T-helper 17 cell (primary cell): ENCODE measurements at places on chromosomes 2 and 18. TPM values are rescaled to one million over a fixed set of nuclear protein-coding genes. Genes with fewer than 3 reads are reported as not detected.

DNA sequence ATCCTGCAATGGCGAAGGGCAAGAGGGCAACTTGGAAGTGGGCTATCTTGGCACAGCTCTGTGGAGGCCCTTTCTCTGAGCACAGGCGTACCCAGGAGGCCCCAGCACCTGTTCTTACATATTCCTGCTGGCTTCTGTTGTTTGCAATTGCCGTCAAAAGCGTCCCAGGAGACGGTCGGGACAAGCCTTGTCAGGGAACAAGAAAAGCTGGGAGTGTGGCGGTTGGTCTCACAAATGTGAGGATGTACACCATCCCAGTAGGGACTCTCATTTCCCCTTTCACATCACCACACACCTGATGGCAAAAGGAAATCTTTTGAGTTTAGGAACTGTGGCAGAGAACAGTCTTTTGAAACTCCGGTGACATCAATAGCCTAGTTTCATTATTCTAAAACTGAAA is 94.7 kb upstream of the EFEMP1 start:
- no peak for DNase-seq

Gene SAG
- total RNA-seq, result 0.25 TPM

DNA sequence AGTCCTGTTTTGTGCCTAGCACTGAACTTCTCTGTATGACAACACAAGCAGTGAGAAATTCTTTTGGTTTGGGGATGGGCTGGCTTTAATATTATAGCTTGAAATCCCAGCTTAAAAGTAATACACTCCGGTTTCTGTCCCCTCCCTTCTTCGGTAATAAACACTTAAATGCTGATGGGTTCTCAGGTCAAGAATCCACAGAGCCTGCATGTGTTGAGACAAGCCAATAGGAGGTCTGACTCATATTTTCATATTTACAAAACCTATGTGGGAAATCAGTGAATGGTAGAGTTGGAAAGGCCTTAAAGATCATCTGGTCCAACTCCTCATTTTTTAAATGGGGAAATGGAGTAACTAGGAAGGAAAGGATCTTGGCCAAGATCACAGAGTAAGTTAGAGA is 47.5 kb downstream of the VSNL1 start:
- no peak for DNase-seq

- no peak for DNase-seq
These were observed 14.7 kb upstream of the ITGB6 start for GRCh38 chr2:160214461-160215445.

Gene DNAH7
- not detected for total RNA-seq

- no peak for DNase-seq
These were observed 11.6 kb upstream of the TUBB6 start for GRCh38 chr18:12296457-12296856.

DNA sequence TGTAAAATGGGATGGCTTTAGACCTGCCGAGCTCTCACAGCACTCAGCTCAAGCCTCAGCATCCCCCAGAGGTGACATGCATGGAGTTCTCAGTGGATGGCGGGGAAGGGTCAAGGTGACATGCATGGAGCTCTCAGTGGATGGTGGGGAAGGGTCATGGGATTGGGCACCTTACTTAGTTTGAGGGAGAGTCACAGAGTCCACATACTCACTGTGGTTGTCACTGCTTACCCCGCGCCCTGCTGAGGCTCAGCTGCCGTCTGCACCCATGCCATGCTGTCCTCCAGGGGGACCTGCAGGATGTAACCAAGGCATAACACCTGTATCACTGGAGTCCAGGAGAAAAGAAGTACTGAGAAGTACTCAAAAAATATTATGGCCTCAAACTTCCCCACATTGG is 112.2 kb upstream of the TPO start:
- no peak for DNase-seq

Gene KCNIP3
- not detected for total RNA-seq

Gene RETREG2
- 78.4 TPM for total RNA-seq

DNA sequence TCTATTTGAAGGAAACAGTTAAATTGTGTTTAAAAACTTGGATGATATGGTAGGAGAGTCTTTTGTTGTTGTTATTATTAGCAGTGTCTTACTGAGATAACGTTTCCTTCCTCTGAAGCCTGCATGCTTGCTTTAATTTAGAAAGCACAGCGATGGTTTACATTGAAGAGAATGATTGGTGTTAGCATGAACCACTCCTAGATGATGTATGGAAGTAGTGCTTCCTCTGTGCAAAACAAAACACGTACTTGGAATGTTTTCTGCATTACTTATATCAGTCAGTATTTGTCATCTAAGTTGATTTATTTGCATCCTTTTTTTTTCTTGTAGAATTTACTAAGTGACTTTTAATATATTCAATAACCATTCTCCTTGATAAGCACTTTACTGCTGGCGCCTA is 89.0 kb downstream of the UGGT1 start:
- DNase-seq, result no peak

DNA sequence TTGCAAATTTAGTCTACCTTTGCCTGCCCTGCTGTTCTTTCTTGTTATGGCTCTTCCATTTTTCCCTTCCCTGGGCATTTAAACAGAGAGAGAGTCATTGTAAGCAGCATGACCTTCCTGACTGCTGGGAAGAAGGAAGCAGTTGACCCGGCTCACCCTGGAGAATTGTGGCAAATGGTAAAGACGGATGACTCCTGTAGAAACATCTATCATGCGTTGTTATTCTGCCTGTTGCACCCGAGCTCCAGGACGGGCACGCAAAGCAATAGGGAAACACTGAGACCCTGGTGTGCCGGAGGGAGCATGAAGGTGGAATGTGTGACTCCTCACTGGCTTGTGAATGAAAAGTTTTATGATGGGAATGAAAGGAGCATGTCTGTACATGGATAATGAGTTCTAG is 113.3 kb downstream of the OSBPL6 start:
- DNase-seq, result no peak

Gene SLC8A1
- 1.4 TPM for total RNA-seq

- DNase-seq, result no peak
These were observed 118.0 kb downstream of the MREG start for GRCh38 chr2:215895330-215895729.

DNA sequence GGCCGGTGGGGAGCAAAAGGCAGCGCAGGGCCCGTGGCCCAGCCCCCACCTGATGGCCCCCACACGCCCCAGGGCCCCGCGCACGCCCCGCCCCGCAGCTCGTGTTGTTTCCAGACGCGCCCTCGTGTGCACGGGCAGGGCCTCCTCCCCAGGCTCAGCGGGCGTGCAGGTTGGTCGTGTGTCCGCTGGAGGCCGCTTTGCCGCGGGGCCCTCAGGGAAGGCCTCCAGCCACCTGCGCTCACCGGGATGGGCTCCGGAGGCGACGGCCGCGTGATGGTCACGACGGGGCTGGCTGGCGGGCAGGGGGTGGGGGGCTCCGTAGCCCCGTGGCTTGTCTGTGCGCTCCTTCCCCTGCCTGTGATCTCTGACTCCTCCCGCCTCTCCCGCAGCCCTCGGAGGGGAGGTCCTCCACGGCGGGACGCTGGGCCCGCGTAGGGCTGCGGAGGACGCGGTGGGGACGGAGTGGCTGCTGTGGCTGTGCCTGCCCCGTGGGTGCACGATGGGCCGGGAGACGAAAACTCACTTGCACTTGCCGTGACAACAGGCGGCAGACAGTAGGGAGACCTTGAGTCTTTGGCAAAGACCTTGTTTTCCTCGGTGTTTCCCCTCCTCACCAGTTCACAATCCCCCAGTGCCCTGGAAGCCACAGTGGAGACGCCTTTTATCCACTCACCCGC is 67.1 kb downstream of the RTP5 start:
- no peak for DNase-seq

DNA sequence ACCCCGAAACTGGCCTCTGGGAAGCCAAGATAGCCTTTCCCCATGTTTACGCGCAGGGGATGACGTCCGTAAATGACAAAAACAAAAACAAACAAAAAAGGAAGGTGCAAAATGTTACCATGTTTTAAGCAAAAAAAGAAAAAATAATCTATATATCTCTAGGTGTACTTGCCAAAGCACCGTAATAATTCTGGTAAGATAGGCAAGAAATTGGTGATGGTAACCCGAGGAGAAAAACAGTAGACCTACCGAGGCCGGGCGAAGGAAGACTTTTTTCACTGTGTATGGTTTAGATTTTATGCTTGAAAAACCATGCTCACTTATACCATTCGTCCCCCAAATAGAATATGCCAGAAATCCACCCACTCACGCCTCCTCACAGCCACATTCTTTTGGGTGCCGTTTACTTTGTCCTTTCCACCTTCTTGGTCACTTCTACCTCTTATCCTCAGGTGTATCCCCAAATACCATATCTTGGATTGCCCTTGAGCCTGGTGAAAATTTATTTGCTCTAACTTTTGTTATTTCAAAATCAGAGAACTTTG is 8.0 kb downstream of the GATA6 start:
- DNase-seq, result no peak

DNA sequence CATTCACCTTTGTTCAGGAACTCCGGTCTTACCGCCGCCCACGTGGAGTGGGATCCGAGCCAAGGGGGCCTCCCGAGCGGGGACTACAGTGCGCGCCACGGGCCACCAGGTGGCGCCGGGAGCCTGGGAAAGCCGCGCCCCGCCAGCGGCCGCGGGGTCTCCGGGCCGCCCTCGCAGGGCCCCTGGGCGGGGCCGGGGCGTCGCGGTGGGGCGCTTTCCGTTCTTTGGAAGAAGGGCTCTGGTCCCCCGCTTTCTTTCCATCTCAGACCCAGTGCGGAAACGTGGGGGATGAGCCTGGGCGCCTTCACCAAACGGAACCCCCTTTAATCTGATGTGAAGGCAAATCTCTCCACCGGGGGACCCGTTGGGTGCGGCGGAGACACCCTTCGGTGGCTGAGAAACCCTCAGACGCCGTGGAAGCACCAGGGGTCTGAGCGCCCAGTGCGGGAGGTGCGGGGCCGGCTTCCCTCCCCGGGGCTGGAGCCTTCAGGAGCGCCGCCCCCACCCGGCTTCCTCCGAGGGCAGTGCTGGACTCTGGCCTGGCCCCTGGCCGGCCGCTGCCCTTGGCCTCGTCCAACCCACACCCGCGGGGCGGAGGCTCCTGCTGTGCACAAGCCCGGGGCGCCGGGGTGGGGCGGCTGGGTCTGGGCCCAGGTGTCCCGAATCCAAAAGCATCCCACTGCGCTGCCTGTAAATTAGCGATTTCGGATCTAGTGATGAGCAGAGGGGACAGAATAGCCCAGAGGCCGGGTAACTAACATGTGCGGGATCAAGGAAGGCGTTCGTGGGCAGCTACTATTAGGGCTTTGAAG is 44.6 kb downstream of the GORASP2 start:
- DNase-seq, result peak; percentile 88

DNA sequence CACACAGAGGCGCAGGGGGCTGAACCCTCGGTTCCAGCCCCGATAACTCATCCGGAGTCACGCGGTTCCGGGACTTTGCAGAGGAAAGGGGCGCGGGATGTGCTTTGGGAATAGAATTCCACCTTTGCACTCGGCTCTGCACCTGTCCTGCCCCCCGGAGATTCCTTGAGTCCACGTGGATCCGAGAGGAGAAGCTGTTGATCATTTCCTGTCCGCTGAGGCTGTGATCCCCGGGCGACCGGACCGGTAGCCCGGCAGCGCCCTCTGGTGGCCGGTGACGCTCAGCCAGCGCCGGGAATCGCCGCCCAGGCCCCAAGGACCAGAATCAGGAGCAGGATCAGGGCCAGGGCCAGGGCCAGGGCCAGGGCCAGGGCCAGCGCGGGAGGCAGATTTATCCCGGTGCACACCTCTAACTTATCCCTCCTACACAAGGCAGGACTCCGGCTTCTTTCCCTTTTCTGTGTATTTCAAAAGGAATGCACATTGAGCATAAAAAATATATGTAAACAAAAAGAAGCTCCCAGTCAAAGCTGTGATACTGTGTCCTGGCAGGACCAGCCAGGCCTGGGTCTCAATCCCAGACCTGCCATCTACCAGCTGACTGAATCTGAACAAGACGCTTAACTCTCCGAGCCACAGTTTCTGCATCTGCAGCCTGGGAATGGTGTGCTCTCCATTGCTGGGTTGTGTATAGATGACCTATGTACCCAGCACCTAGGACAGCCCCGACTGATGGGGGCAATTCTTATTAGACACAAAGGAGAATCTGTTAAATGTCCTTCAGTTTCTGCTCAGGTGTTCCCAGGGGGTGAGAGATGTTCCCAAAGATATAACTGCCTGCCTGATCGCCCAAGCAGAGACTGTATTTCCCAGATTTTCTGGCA is 8.5 kb upstream of the SPATA3 start:
- peak; percentile 65 for DNase-seq

GRCh38 chr2:108351889-108352288 is 25.9 kb upstream of the SULT1C4 start:
- no peak for DNase-seq
